ENCODE measurements at places on chromosomes 5 and 9. TPM values are rescaled to one million over a fixed set of nuclear protein-coding genes. Genes with fewer than 3 reads are reported as not detected.

The ANKRD31 gene
- polyA plus RNA-seq: 0.04 TPM

The MZB1 gene
- 385 TPM for polyA plus RNA-seq

The PLPP7 gene
- polyA plus RNA-seq: 0.68 TPM

DNA sequence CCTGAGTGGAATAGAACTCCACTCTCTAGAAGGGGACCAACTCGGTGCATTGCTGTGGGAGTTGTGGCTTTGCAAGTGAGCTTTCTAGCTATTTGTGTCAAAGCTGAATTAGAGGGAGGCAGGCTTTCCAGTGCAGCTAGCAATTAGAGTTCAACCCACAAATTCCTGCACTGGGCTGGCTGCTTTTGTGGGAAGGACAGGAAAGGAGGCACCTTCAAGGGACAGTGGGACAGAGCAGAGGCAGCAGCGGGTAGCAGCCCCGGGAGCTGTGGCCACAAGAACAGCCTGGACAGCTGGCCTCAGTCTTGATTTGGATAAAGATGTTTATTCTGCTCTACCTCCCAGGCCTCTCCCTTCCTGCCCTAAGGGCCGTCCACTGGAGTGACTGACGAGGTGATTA, 83.7 kb upstream of the SLIT3 start:
- DNase-seq: no peak

DNA sequence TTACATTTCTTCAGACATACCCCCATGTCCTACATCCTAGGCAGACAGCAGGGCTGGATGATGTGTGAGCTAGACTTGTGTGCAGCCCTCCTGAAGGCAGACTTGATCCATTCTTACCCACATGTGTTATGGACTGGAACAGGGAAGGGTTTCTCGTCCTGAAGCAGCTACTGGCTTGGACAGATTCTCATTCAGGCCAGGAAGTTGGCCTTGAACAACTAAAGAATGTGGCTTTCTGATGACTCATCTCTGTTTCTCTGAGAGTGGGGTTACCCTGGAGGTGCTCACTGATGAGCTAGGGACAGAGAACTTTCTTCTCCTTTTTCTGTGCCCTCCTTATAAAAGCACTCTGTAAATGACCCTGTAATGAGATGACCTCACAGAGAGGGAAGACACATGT, 246.5 kb downstream of the PCSK5 start:
- DNase-seq: no peak

The ZNF883 gene
- not detected for polyA plus RNA-seq

DNA sequence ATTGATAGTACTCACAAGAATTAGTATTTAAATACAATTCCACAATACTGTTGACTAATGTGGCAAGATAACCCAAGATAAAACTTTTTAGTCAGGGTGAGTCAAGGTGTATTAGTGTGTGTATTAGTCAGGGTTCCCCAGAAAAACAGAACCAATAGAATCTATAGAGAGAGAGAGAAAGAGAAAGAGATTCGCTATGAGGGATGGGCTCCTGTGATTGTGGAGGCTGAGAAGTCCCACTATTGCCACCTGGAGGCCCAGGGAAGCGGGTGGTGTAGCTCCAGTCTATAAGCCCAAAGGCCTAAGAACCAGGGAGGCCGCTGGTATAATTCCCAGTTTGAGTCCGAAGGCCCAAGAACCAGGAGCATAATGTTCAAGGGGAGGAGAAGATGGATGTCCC, 10.0 kb upstream of the SHISAL2B start:
- DNase-seq: no peak

DNA sequence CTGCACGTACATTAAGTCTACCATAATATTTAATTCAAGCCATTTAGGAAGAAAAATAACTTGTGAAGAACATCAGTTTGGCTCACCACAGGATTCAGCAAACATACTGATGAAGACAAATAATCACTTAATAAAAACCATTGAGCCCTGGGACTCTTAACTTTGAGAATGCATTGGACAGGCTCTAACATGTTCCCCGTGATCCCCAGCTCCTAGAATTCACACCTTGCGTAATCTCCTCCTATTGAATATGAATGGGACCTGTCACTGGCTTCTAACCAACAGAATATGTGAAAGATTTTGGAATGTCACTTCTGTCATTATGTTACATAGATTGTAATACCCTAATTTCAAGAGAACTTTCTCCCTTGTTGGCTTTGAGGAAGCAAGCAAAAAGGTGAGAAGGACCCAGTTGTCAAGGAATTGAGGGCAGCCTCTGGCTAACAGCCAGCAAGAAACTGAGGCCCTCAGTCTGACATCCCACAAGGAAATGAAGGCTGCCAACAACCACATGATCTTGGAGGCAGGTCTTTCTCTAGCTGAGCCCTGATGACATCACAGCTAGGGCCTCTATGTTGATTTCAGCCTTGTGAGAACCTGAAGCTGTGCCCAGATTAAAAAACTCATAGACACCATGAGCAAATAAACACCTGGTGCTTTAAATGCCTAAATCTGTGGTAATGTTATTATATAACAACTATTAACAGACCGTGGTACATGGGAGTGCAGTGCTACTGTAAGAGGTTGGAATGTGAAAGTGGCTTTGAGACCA, 433.2 kb downstream of the SEMA5A start:
- no peak for DNase-seq

The MLLT3 gene
- polyA plus RNA-seq: 17.7 TPM

The ADGRD2 gene
- not detected for polyA plus RNA-seq

DNA sequence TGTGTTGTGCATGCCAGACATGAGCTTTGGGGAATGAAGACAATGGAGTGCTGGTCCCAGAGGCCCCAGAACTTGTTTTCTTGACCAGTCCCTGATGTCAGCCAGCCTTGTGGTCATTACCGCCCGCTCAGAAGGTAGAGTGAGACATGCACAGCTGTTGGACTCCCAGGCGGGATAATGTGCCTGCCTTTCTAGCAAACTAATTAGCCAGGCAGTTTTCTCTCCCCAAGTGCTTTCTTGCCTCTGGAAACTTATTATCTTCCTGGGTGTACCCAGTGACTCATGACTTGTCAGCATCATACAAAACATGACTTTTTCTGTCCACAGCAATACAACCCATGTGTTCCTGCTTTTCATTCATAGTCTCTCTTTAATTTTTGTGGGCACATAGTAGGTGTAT, 131.1 kb downstream of the RMI1 start:
- DNase-seq: no peak

The VCP gene
- polyA plus RNA-seq: 306 TPM

- no peak for DNase-seq
These were observed 99.4 kb downstream of the C5orf15 start for GRCh38 chr5:133868946-133869518.

- no peak for DNase-seq
These were observed 647 bp downstream of the SMARCA2 start for GRCh38 chr9:2015581-2016407.

GRCh38 chr9:21160178-21160577, 6.3 kb downstream of the IFNA21 start:
- peak; percentile 43 for DNase-seq

The PCDHAC1 gene
- polyA plus RNA-seq: not detected

DNA sequence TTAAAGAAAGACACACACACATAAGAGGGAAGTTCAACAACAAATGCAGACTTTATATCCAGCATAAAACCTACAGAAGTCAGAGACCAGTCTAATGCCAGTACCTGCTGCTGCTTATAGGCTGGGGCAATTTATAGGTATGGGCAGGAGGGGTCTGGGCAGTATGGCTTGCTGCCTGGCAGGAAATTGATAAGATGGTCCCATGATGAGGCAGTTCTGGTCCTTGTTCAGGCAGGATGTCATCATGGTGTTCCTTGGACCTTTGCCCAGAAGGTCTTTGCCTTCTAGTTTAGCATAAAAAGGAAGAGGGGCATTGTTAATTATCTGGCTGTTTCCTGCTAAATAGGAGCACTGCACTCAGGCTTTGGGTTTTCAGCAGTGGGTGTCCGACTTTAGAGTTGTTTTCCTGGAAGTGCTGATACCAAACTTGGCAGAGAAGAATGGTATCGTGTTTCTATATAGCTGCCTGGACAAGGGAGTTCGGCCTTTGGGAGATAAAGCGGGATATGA, 10.4 kb upstream of the PDCD1LG2 start:
- DNase-seq: no peak

- DNase-seq: no peak
These were observed 356.0 kb upstream of the ISL1 start for GRCh38 chr5:51027271-51027670.

The RBM27 gene
- 6.8 TPM for polyA plus RNA-seq

DNA sequence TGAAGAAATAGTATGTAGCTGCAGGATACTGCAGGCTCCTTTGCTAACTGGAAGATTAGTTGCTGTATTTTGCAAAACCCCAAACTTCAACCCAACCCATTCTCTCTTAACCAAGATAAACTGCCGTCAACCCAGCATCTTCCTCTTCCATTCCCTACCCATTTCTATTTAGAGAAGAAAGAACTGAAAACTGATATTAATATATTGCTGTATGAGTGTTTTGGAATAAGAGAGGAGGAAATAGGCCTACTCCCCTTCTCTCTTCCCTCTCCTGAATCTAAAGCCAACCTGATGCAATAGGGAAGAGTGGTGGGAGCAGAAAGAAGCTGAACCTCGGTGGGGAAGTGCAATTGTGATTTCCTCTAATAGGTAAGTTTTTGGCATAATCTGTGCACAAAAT, 83.7 kb downstream of the TMEM215 start:
- no peak for DNase-seq

DNA sequence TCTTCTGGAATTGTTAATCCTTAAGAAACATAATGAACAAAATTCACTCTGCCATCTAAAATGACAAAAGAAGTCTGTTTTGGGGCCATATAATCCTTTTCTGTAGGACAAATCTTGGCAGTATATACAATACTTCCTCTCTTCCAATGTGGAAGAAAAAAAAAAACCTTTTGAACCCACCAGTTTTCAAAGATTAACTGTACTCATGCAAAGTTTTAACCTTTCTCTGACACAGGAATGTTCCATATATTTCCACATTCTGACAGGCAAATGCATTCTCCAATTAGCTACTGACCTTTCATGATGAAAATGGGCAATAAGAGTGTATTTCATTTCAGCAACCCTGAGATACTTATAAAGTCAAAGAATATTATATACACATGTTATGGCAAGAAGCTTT, 65.4 kb downstream of the RNF130 start:
- DNase-seq: no peak

The PCDHB16 gene
- polyA plus RNA-seq: not detected

- no peak for DNase-seq
These were observed 105.1 kb downstream of the PHF2 start for GRCh38 chr9:93681269-93682154.

- no peak for DNase-seq
These were observed 4.1 kb downstream of the SLC31A2 start for GRCh38 chr9:113154946-113155345.

- DNase-seq: no peak
These were observed 584.1 kb downstream of the CCDC171 start for GRCh38 chr9:16136961-16137360.

The OTULINL gene
- polyA plus RNA-seq: 3.2 TPM

DNA sequence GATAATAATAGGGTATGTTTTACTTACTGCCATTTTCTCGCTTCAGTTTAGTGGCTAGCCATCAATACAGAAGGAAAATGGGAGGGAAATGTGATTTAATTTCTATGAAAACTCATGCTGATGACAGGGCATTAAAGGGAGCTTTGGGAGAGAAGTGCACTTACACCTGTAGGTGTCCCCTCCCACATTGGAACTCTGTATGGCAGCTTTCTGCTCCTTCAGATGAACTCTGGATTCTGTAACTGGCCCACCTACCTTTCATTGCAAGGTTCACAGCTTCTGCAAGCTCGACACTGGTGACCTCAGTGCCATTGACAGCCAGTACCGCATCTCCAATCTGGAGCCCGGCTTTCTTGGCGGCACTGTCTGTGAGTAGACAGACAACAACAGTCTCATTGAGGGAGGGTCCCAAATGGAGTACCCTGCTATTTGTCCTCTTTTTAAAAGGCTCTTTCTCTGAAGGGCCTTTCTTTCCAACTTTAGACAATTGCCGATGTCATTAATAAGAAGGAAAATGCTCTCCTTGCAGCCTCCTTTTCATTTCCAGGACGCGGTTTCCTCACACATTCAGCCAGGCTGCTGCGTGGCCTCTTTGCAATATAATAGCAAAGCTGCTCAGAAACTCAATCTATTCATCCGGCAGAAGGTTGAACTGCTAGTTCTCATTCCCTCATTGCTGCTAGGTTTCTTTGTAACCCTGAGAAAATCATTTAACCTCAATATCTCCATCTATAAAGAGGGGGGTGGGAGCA, 63.6 kb downstream of the NUDT12 start:
- no peak for DNase-seq

Measured in GM12878 (cell line).